ENCODE measurements at places on chromosomes 6 and 20.

DNA sequence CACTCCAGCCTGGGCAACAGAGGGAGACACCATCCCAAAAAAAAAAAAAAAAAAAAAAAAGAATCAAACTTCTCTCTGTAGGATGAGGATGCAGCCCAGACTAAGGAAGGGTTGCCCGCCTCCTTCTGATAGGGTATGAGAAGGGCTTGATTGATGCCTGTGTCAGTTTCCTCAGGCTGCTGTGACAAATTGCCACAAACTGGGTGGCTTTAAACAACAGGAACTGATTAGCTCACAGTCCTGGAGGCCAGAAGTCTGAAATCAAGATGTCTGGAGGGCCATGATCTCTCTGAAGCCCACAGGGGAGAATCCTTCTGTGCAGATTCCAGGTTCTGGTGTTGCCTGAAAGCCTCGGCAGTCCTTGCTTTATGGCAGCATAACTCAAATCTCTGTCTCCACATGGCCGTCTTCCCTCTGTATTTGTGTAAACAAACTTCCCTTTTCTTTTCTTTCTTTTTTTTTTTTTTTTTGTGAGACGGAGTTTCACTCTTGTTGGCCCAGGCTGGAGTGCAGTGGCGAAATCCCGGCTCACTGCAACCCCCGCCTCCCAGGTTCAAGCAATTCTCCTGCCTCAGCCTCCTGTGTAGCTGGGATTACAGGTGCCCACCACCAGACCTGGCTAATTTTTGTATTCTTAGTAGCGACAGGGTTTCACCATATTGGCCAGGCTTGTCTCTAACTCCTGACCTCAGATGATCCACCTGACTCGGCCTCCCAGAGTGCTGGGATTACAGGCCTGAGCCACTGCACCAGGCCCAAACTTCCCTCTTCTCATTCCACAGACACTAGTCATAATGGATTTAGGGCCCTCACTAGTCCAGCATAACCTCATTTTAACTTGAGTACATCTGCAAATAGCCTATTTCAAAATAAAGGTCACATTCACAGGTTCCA is 11.2 kb upstream of the CDK19 start:
- no peak for DNase-seq

- no peak for DNase-seq
Observed at GRCh38 chr20:58096880-58097423, 131.5 kb downstream of the ANKRD60 start.

DNA sequence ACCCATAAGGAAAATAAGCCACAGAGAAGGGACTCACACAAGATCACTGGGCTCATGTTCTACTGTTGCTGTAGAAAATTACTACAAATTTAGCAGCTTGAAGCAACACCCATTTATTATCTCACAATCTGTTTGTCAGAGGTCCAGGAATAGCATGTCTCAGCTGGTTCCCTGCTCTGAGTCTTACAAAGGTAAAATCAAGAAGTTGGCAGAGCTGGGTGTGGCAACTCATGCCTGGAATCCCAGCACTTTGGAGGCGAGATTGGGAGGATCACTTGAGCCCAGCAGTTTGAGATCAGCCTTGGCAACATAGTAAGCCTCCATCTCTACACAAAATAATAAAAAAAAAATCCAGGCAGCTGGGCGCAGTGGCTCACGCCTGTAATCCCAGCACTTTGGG is 28.5 kb upstream of the ZNF831 start:
- DNase-seq: no peak

DNA sequence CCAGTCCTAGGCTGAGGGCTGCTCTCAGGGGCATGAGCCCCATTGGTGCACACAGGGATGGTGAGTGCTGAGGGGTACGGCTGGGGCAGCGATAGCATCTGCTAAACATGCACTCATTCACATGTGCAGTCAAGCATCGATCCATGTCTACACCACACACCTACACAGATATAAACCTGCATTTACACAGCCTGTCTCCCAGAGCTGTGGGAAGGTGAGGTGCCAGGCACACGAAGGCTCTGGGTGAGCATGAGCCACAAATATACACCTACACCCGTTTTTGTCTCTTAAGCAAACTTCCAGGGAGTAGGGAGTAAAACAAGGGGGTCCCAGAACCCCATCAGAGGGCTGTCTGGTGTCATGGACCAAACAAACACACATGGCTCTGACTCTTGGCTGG is 99.3 kb downstream of the GRM4 start:
- DNase-seq: no peak

DNA sequence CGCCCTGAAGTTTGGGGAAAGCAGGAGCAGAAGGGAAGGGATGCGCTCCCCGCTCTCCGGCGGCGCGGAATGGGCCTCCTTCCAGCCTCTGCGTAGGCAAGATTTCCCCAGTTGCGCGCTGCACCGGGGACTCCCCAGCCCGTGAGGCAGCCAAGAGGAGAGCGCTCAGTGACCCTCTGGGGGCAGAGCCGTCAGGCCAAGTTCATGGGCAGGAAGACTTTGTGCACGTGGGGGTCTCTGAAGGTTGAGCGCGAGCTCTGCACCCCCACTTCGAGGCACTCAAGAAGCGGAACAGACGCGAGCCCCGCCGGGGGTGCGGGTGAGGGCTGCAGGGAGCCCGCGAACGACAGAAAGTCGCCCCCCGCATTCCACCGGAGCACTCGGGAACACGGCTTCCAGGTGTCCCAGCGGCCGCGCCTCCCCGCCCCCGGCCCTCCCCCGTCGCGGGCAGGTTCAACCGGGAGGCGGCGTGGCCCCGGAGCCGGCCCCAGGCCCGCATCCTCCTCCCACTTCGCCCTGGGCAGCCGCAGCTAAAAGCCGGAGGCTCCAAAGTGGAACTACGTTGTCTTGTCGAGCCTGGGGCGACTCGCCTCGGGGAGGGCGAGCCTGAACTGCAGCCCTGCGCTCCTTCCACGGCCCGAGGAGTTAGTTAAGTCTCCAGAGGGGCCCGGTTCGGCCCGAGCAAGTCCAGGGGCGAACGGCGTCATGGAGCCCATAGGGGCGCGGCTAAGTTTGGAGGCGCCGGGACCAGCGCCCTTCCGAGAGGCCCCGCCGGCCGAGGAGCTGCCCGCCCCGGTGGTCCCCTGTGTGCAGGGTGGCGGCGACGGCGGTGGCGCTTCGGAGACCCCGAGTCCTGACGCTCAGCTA is at the start of gene PPP1R3G:
PPP1R3G (plus strand) TSS at position 561 of the 867 bp plus-strand sequence; CDS start at position 706, 145 bp downstream.
- peak; percentile 38 for DNase-seq

GRCh38 chr6:169923468-169924464 is 172.3 kb downstream of the ERMARD start:
- DNase-seq: no peak

DNA sequence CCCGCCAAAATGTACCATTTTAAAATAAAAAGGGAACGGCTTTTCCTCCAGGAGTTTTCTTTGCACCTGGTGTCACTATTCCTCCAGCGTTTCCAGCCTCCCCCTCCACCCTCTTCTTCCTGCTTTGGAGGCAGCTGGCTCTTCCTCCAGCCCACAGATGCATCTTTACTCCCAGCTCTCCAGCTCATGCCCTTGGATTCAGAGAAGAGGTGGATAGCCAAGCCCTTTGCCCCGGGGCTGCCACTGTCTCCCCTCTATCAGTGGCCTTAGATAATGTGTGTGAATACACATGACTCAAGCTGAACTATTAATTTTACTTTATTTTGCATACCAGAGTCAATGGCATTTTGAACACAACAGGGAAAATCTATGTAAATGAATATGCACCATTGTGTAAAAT is 15.3 kb upstream of the CDH4 start:
- no peak for DNase-seq

DNA sequence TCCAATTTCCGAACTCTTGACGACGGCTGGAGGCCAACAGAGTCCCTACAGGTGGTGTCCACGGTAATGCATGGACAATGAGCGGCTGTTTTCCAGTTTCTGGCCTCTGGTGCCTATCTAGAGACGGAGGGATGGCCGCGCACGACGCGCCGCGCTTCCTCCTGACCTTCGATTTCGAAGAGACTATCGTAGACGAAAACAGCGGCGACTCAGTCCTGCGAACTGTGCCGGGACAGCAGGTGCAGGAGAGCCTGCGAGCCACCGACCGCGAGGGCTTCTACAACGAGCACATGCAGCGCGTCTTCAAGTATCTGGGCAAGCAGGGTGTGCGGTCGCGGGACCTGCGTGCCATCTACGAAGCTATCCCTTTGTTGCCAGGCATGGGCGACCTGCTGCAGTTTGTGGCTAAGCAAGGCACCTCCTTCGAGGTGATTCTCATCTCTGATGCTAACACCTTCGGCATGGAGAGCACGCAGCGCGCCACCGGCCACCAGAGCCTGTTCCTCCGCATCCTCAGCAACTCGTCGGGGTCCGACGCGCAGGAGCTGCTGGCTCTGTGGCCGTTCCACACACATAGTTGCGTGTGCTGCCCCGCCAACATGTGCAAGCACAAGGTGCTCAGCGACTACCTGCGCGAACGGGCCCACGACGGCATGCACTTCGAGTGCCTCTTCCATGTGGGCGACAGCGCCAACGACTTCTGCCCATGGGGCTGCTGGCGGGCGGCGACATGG is 169.4 kb downstream of the CDK19 start:
- no peak for DNase-seq

GRCh38 chr6:33683051-33683571 is 28.4 kb downstream of the UQCC2 start:
- DNase-seq: peak; percentile 37

DNA sequence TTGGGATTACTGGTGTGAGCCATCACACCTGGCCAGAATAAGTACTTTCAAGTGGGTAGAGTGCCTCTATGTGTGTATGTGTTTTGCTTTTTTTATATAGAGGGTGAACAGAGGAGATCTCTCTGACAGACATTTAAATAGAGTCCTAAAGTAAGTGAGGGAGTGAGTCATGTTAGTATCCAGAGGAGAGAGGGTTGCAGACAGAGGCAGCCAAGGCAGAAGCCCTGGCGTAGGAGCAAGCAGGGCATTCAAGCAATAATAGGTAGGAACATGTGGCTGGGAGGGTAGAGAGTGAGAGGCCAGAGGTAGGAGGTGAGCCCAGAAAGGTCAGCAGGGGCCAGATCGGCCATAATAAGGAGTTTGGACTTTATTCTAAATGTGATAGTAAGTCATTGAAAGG is 48.9 kb downstream of the PHF20 start:
- DNase-seq: no peak

DNA sequence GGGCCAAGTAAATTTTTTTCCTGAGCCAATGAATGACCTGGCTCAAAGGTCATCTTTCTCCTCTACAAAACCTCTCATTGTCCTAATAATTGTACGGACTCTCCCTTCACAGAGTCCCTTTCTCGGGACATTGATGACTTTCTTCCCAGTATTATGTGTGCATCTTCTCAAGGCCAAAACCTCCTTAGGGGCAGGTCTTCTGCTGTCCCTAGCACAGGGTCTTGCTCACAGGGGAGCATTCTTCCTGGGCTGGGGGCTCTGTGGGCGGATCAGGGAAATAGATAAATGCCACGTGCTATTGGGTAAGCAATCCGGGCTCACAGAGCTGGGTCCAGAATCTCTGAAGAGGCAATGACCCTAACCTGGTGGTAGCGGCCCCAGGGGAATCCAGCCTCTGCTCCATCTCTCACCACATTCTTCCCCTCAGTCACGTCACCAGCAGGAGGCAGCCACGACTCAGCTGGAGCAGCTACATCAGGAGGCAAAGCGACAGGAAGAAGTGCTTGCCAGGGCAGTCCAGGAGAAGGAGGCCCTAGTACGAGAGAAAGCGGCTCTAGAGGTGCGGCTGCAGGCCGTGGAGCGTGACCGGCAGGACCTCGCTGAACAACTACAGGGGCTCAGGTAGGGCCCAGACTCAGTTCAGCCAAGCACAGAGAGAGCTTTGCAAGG is 23.5 kb downstream of the CEP250 start:
- no peak for DNase-seq

DNA sequence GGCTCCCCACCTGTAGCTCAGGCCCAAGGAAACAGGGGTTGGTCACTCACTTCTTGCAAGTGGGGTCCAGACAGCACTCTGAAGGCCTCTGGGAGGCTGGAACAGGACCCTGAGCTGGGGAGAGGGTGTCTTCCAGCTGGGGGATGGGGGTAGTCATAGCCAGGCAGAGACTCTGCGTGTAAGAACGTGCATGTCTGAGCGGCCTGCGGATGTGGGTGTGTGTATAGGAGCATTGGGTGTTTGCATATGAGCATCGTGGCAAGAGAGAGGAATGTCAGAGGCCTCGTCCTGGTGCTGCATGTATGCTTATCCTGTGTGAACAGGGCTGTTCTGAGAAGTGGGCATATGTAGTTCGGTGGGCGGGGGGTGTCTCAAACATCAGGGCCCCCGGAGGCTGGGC is 12.1 kb downstream of the BPIFB3 start:
- DNase-seq: no peak

DNA sequence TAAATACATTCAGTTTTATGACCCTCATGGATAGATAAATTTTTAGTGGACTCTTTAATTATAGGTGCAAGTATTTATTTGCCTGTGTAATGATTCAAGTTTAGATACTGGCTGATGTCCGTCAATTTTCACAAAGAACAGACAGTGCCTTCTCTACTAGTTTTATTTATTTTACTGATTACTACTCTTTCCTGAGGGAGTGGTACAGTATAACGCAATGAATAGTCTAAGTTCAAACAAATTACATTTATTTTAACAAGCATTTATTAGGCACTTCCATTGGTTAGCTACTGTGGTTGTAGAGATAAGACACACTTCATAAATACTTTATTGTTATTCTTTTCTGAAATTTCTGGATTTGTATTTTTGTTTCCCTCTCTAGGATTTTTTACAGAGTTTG is 74.3 kb downstream of the ADGRG6 start:
- DNase-seq: no peak

DNA sequence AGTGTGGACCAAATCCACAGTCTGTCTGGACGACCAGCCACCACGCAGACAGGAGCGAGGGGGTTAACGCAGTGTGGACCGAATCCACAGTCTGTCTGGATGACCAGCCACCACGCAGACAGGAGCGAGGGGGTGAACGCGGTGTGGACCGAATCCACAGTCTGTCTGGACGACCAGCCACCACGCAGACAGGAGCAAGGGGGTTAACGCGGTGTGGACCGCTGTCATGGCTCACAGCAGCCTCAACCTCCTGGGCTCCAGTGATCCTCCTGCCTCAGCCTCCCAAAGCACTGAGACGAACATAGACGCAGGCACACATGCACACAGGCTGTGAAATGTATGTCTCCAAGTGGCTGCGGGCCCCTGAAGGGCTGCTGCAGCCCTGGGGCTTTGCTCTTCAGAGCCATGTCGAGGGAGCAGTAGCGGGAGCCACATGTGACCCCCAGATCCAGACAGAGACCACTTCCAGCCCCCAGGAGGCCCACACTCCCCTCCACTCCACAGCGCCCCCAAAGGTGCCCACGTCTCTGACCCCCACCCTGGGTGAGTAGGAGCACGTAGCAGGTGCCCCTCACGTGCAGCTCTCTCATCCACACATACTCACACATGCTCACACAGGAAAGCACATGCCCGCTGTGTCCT is 98.1 kb downstream of the YTHDF1 start:
- no peak for DNase-seq

All from stimulated activated naive CD8-positive, alpha-beta T cell treated with anti-CD3 and anti-CD28 coated beads, Interleukin-15, Interleukin-2, amounts not matched to agents 100 U/mL and 50 U/mL, for 24 hours (primary cell).